ENCODE measurements at places on chromosomes 7 and 10.
A peak's percentile ranks its signal among the peaks of the same experiment; 100 is the strongest.

- no peak for DNase-seq
Measured at GRCh38 chr10:43322331-43322730, 49.1 kb upstream of the FXYD4 start.

DNA sequence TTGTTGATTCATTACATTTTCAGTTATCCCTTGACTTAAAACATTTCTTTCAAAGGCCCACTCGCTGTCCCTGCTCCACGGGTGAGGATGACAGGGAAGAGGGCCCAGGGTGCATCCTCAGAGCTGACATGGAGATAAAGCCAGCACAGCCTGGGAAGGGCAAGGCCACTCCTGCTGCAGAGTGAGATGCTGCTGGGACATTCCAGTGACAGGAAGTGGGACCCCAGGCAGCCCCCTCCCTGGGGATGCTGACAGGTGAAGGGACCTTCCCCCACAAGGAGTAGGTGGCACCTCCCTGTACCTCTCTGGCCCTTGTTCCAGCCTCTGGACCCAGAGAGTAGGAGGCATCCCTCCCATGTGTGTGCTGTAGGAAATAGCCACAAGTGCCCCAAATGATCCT, 97.8 kb upstream of the DDC start:
- no peak for DNase-seq

- no peak for DNase-seq
Measured at GRCh38 chr7:41136551-41136950, 566.3 kb downstream of the INHBA start.

GRCh38 chr10:97828721-97829120, 20.9 kb upstream of the GOLGA7B start:
- no peak for DNase-seq

GRCh38 chr7:74617180-74617744, 40.3 kb upstream of the GTF2I start:
- peak; percentile 8 for DNase-seq

DNA sequence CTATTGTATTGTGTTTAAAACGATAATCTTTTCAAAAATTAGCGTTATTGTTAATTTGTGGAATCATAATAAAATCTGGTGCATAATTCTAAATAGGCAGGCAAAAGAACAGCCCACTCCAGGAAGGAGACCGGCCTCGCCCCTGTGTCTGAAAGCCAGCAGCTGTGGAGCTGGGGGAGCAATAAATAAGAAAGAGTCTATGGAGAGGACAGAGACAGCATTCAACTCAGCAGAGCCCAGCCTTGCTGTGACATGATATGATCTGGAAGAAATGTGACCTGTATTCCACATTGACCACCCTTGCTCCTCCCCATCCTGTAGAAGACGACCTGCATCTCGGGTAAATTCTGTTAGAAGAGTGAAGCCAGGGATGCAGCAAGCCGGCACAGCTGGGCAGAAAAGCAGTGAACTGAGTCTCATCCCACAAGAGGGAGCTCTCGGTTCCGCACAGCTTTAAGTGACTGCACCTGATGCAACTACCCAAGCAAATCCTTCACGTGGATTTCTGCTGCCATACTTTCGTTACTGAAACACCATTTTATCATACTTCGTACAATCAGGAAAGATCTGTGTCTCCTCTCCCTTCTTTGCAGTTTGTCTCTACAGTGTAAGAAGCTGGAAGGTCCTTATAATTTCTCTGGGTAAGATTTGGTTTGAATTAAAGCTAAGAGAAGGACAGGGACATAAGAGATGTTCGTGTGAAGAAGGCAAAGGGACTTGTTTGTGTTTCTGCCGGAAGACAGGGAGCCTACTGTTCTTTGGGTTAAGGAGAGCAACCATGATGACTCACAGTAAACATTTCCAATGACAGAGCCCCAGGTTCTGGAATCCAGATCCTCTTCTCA, 427.1 kb downstream of the GPAM start:
- no peak for DNase-seq

- no peak for DNase-seq
Measured at GRCh38 chr7:158043551-158044481, 543.8 kb downstream of the PTPRN2 start.

GRCh38 chr10:22252224-22252800, 34.5 kb upstream of the EBLN1 start:
- DNase-seq = peak; percentile 25

- no peak for DNase-seq
Measured at GRCh38 chr7:11069591-11069990, 95.9 kb downstream of the PHF14 start.

DNA sequence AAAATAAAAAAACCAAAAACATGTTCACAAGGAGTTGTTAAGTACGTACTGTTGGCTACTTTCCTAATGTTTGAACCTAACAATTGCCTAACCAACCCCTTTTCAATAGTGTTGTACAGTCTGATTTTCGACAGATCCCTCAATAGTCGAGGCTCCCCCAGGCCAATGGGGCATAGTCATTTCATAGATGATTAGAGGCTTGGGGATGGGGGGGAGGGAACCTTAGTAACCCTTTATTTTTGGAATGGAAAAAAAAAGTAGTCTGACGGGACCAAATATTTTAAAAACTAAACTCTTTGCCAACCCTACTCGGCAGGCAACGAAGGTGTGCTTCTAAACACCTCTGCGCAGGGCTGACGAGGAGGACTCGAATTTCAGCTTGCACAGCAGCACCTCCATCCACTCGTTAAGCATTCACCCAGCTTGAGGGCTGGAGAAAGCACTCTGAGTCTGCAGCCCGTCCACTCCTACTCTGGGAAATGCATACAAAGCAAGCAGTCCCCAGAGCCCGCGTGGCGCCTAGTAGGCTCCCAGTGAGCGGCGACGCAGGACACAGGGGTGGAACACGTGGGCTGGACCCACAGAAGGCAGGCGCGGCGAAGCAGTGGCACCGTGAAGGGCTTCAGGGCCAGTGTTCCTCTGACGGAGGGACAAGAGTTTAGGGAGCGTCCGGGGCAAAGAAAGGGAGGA, 899 bp downstream of the PUS7 start:
- DNase-seq = no peak

- DNase-seq = no peak
Measured at GRCh38 chr7:92226981-92227380, 18.7 kb downstream of the KRIT1 start.

Data from activated naive CD4-positive, alpha-beta T cell (primary cell).